Stimulated activated CD4-positive, alpha-beta T cell treated with anti-CD3 and anti-CD28 coated beads, TNF-alpha, amount 100 ng/mL, for 1 hour (primary cell): ENCODE measurements at places on chromosomes 5 and 9.
A peak's percentile ranks its signal among the peaks of the same experiment; 100 is the strongest.

- DNase-seq, result no peak
Observed at GRCh38 chr5:168670881-168671575, 91.9 kb upstream of the PANK3 start.

- no peak for DNase-seq
Observed at GRCh38 chr9:16157651-16158050, 604.8 kb downstream of the CCDC171 start.

GRCh38 chr5:962801-963200 lies 45.8 kb upstream of the NKD2 start:
- DNase-seq, result no peak

DNA sequence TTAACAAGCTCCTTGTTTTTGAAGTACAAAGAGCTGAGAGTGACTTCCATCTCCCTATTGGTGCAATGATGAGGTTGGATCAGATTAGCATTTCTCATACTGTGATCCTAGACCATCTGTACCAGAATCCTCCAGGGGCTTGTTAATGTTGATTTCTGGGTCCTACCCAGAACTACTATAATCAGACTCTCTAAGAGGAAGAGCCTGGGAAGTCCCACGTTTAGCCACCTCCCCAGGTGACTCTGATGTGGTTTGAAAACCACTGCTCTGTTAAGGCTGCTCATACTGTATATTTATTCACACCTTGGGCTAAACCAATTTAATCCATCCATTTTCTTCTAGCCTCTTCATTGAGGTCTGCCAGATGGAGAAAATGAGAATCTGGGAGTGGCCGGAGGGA lies 49.6 kb upstream of the SMIM32 start:
- no peak for DNase-seq

GRCh38 chr5:140115186-140115500 lies 1.2 kb downstream of the PURA start:
- DNase-seq, result no peak

DNA sequence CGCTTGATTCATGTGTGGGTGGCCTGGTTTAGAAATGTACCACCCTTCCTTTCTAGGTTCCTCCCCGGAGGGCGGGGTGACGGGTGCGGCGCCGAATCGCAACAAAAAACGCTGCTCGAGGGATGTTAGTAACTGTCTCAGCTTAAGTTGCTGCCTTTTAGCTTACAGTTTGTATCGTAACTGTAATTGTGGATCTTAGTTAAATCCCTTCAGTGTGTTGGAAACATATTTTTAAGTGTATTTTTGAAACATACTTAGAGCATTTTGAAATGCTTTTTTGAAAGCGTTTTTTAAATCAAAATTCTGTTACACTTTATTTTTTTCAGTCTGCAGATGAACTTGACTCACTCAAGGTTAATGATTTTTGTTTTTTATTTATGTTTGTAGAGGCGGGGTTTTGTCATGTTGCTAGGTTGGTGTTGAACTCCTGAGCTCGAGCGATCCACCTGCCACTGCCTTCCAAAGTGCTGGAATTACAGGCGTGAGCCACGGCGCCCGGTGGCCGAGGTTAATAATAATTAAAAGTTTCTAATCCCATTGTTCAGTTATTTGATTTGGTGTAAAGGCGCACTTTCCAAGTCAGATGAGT lies 997 bp upstream of the CHD1 start:
- DNase-seq, result no peak

- DNase-seq, result no peak
Observed at GRCh38 chr5:22844155-22844554, 9.0 kb downstream of the CDH12 start.

DNA sequence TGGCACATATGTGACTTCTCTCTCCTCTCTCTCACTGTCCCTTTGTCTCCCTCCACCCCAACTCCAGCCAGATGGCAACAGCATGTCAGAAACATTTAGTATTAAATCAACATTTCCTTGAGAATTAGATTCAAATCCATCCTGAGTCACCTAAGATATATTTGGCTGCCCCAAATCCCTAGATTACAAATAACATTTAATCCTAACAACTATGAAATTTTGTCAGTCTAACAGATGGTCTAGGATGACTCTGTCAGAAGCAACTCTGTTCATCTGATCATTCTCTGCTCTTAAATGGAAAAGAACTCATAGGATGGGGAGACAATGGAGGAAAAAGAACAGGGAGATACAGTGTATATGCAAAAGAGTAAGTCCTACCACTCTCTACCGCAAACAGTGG lies 201.2 kb downstream of the TSSK1B start:
- DNase-seq, result no peak

DNA sequence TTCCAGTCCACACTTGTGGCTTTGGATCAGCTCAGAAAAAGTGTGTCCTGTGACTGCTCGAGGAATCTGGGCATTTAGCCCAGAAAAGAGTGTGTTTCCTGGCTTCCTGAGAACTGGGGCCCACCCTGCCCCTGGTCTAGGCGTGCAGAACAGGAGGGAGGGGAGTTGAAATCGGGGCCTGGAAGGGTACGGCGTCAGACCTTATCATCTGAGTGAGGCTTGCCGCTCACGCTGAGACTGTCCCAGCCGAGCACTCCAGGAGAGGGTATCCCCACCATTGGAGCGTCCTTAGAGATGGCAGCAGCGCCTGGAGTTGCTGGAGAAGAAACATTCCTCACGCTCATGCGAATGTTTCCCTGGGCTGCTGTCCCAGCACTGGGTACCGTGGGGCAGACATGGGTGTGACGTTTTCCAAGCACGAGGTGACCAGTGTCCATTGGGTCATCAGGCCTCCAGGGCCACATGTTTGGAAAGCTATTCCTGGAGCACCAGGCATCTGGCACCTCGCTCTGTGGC lies 22.5 kb downstream of the NEK6 start:
- no peak for DNase-seq

DNA sequence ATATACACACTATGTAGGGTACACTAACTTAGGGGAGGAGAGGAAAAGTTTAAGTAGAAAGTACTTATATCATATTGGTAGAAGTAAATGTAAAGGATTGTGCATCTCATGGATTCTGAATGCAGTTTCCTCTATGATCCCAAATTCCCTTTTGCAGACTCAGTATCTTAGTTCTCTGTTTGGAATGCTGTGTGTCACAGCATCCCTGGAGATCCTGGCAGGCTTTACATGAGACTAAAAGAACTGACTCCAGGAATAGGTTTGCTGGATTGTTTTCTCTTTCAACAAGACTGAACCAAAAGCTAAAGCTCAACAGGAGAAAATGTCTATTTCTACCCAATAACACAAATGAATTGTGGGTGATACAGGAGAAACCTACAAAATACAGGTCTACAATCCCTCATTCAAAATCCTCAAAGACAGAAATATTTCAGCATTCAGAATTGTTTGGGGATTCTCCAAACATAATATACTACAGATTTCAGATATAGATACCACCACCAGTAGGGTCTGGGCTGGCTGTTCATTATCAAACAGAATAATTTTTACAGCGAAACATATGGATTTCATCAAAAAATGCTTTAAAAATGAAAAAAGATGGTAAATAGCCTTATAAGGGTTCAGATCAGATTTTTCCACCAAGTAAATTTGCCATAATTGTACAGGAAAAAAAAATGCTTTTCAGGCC lies 324.7 kb upstream of the GRAMD2B start:
- no peak for DNase-seq

GRCh38 chr9:5292141-5292540 lies 12.4 kb downstream of the RLN2 start:
- DNase-seq, result no peak

GRCh38 chr9:135711881-135712280 lies 9.9 kb downstream of the KCNT1 start:
- no peak for DNase-seq

DNA sequence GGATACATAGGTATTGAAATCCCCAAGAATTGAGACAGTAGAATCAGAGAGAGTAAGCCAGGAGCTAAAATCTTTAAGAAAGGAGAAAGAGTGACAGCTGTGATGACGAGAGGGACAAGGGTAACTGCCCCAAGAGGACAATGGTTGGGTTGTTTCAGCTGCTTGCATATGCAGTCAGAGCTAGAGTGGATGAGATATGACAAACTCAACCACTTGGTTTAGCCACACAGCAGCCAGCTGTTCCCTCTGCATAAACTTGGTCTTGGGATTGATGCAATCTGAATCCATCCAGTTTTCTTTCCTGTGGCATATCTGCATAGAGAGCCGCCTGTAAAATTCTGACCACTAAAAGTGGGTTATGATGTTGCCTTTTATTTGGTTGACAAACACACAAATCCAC lies 100.7 kb downstream of the ZNF622 start:
- no peak for DNase-seq

DNA sequence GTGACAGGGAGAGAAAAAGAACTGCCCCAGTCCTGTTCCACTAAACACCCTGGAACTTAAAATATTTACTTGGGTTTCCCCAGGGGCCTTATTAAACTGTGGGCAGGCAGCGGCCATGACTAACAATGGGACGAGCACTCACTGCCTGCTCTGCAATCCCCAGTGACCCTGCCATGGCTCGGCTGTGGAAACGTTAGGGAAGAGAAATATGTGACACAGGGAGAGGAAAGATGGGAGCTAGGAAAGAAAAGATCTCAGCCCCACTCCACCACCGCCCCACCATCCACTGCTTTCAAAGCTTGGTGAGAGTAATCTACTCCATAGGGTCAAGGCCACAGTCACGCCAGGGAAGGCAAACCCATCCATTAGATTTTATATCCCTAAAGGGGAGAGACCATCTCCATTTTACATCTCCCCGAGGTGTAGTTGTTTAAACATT lies 117.6 kb downstream of the EFNA5 start:
- DNase-seq, result no peak

GRCh38 chr9:127612939-127613582 lies 984 bp downstream of the STXBP1 start:
- DNase-seq, result peak; percentile 8

- no peak for DNase-seq
Observed at GRCh38 chr9:84174486-84174885, 166.1 kb downstream of the SLC28A3 start.

DNA sequence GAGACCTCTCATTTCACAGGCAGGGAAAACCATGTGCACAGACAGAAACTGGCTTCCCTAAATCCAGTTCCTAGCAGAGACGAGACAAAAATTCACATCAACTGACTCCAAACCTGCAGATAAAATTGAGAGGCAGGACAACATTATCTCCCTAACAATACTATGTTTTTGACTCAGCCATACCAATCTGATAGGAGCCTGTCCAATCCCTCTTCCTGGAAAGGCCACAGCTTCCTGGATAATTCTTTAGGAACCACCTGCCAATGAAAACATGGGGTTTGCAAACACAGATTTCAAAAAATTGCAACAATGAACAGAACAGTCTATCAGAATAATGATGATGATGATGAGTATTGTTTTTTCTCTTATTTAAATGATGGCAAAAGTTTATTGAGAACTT lies 22.4 kb downstream of the SH3TC2 start:
- DNase-seq, result no peak

GRCh38 chr9:128340691-128341434 lies 536 bp downstream of the SLC27A4 start:
- no peak for DNase-seq

- DNase-seq, result no peak
Observed at GRCh38 chr9:109242741-109243140, 75.7 kb upstream of the FRRS1L start.

GRCh38 chr5:148823871-148824270 lies 2.5 kb upstream of the ADRB2 start:
- no peak for DNase-seq

GRCh38 chr5:147927901-147928300 lies 21.6 kb upstream of the C5orf46 start:
- DNase-seq, result no peak

GRCh38 chr9:108475813-108476212 lies 380.0 kb downstream of the ACTL7B start:
- no peak for DNase-seq

DNA sequence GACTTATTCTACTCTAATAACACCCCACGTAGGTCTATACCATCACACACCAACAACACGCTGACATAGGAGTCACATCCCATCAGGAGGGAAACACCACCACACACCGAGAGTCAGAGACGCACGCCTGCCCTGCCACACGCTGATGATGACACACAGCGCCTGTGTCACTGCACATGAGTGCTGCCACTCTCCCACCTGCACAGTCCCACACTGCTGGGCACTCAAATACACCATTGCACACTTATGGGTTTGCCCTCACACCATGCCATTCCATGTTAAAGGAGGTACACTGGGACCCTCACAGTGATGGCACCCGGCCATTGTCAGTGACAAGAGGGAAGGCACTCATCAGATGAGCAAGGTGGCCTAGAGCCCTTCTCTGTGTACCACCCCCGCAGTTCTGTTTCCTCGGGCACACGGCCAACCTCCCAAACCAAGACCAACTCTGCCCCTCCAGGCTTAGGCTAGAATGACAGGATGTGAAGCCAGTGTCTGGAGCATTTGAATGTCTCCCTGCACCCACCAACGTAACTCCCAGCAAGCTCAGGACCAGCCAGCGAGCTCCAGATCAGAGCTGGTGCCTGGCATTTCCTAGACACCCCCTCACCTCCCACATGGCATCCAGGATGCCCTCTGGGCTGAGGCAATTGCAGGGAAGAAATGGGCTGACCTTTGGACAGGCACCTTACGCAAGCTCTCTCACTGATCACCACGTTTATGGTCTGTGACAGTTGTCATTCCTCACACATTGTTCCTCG lies 3.6 kb upstream of the CPLX2 start:
- DNase-seq, result no peak

DNA sequence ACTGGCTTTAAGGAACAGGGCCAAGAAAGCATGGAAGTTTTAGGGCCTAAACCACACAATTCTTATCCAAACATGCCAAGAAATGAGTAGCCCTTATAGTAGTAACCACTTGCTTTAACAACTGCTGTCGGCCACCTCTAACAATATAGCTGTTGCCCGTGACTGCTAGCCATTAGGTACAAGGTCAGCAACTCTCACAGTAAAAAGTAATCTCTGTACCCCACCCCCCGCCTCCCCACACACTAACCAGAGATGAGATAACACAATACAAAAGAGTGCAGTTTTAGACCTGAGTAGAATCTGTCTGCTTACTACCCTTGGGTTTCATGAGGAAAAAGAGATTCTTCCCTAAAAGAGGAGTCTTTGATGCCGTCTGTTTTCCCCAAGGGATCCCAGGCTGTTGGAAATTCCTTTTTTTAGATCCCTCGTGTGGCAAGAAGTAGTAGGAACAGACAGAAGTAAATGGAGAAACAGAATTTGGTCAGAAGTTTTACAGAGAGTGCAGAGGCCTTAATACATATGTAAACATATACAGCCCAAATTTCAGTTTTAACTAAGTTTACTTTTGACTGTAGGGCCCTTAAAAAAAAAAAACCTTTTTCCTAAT lies 94.3 kb downstream of the WDR41 start:
- no peak for DNase-seq

- DNase-seq, result no peak
Observed at GRCh38 chr5:142716963-142717362, 31.1 kb upstream of the FGF1 start.
